ENCODE measurements at places on chromosomes 5 and 9.

DNA sequence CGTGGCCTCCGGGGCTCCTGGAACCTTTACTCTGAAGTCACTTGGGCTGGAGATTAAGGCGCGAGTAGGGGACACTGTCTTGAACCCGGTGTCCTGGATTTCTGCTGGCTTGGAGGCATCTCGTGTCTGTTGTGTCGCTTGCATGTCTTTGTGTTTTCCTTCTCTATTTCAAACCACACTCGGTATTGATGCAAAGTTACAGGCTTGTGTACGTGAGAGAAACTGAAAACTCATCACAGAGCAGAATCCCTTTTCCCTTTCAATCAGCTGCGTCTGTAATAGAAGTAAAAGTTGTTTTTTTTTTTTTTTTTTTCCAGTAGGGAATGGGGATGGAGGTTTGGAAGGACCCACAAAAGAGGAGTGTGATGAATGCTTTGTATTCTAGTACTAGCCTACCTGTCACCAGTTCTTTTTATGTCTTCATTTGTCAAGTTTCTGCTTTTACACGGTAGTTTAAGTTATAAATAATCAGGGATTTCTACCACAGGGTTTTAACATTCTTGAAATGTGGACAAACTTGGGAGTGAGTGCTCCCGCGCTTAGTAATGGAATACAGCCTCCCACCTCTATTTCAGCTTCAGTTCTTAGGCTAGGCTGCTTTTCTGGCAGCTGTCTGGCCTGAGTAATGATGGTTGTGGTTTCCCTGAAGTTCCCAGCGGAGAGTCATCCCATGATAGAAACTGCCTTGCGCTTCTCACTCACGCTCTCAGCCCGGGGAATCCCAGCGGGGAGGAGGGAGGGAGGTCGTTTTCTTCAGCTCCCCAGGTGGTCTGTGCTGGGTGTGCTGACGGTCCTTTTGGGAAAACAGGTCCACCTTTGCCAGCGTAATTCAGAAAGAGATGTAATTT is 763 bp downstream of the TJP2 start:
- DNase-seq = no peak

DNA sequence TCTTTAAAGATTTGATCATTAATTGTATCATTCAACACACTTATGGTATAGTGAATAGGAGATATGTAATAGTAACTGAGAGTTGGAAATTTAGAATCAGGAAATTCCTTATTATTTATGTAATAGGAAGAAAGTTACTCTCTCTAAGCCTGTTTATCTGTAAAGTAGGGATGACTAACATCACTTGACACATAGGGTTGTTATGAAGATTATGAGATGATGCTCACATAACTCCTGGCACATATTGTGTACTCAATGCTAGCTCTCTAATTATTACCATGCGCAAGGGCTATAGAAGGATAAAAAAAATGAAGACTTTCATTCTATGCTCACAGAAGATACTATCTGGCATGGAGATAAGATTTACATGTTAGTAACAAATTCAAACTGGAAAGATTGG is 149.9 kb downstream of the ISOC1 start:
- DNase-seq = no peak

- DNase-seq = no peak
Measured at GRCh38 chr9:121691890-121692289, 40.5 kb downstream of the DAB2IP start.

DNA sequence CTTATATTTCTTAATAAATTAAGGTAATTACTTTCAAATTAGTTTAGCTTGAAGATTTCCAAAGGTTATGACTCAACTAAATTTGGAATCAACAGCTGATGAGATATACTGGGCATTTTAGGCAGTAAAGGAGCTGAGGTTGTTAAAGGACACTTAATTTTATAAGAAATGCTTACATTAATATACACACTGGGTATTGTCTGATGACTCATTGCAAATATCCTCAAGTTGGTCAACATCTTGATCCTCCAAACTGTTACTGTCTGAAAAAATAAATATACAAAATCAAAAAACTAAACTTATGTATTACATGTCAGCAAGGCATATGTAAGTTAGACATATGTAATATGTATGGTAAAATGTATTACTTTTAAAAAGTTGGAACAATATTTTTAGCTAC is 3.4 kb downstream of the GFM2 start:
- DNase-seq = no peak

DNA sequence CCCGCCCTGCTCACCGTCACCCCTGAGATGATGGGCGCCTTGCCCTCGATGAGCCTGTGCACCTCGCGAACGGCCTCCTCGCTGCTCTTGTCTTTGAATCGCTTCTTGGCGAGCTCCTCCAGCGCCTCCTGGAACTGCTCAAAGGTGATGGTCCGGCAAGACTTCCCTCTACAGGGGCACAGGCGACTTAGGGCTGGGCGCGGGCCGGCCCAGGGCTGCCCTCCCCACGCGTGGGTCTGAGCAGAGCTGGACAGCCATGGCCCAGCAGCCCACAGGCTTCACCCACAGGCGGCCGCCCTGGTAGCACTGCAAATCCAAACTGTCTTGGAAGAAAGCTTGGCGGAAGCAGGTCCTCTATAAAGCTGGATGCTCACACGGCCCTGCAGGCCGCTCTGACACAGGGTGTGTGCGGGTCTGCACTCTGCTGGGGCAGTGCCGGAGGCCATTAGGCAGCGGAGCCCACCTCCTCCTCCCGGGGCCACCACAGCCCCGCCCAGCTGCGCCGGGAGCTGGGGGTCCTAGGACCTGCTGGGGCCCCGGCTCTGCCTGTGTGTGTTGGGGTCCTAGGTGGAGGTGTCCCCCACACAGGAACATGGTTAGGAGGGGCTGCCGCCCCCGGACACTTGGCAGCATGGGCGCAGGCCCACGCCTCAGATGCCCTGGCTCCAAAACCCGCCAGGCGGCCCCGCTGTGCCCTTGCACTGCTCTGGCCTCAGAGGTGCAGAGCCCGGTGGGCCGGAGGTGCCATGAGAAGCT is 27.0 kb downstream of the TPPP start:
- no peak for DNase-seq

GRCh38 chr9:129436751-129437625 is 183.9 kb downstream of the C9orf50 start:
- DNase-seq = no peak
